Effector CD4-positive, alpha-beta T cell (primary cell): ENCODE measurements at places on chromosomes 1 and 21.

DNA sequence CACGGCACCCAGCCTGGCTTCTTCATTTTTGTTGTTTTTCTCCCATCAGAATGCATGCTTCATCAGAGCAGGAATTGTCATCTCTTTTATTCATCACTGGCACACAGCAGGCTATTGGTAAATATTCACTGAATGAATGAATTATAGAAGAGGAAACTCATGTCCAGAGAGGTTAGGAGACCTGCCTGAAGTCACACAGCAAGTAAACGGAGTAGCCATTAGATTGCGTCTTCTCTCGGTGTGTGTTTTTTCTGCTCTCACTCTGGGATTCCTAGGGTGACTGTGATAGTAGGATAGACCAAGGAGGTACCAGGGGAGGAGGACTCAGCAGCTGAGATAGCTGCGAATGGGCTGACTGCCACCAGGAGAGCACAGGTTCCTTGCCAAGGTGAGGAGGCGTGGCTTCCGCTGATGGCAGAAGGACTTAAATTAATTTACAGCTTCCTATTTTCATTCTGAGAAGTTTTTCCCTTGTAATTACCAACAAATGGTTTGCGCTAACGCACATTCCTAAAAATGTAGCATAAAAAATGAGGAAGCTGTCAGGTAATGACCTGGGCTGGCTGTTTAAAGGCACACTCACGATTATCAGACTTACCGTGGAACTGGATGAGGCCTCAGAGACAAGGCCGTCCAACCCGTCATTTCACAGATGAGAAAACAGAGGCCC, 4.5 kb upstream of the NCMAP start:
- DNase-seq = no peak

DNA sequence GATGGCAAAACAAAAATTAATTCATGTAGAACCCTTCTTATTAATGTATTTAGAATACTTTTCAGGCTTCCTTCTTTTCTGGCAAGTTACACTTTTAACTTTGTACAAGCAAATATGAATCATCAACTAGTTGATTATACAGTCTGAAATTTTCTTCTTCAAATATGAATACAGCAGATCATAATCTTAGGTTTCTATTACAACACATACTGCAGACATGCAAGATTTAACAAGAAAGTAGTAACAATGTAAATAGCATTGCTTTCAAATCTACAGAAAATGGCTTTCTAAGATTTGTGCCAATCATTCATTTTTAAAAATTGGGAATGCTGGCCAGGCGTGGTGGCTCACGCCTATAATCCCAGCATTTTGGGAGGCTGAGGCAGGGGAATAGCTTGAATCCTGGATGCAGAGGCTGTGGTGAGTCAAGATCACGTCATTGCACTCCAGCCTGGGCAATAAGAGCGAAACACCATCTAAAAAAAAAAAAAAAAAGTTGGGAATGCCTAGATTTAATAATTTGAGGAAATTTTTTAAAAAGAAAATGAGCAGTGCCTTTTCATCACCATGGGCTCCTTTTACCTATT, 68.4 kb upstream of the DPYD start:
- no peak for DNase-seq

- DNase-seq = no peak
Measured at GRCh38 chr1:22250724-22251123, 107.8 kb upstream of the WNT4 start.

DNA sequence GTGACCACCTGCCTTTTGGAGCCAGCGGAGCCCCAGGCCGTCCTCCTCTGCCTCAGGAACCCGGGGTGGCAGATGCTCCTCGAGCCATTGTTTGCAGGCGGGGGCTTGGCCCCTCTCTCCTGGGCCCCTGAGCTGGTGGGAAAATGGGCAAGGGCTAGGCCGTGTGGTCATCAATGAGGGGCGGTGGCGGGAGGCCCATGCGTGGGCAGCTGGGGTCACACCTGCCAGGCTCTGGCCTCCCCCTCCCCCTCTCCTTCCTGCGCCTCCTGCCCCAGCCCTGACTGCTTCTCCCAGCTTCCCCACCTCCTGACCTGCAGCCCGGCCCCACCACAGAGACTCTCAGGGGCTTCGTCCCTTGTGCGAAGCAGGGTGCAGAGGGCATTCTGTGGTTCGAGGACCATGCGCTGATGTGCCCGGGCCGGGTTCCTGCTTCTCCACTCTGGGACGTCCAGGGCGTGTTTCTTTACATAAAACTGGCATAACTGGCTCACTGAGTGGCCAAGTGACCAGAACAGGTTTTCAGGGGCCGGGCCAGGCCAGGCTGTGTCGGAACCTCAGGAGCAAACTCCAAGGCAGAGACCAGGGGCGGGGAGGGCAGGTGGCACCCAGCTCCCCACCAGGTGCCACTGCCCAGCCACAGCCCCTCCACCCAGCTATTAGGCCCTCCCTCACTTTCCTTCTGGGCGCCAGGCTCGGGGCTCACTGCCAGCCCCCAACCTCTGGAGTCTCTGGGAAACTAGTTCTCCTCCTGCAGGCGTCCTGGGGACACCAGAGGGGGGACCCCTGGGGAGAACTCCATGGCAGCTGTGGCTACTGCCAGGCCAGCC, 9.3 kb downstream of the SAMD11 start:
- DNase-seq = no peak

GRCh38 chr1:179083533-179083932, 1.7 kb downstream of the TOR3A start:
- no peak for DNase-seq

- no peak for DNase-seq
Measured at GRCh38 chr1:219138747-219139146, 34.9 kb upstream of the LYPLAL1 start.

GRCh38 chr1:180188091-180188506, 33.4 kb downstream of the QSOX1 start:
- DNase-seq = no peak

DNA sequence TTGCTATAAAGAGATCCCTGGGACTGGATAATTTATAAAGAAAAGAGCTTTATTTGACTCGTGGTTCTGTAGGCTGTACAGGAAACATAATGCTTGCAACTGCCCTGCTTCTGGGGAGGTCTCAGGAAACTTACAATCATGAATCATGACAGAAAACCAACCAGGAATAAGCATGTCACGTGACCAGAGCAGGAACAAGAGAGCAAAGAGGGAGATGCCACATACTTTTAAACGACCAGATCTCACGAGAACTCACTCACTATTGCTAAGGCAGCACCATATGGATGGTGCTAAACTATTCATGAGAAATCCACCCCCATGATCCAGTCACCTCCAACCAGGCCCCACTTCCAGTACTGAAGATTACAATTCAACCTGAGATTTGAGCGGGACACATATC, 49.8 kb upstream of the RCC1 start:
- no peak for DNase-seq

DNA sequence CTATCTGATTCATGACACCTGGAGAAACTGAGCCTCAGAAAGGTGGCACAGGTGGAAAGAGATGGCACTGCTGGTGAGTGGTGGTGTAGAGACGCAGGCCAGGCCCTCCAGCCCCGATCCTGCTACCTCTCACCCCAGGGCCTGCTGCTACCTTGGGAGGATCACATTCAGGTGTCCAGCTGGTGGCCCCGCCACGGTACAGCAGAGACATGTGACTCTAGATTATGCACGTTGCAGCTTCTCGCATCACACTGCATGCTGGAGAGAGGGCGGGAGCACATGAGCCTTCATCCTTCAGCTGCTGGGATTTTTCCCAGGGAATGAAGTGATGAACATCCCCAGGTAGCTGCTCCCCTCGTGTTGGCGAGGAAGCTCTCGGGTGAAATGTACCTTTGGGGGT, 32.9 kb downstream of the KAZN start:
- no peak for DNase-seq

DNA sequence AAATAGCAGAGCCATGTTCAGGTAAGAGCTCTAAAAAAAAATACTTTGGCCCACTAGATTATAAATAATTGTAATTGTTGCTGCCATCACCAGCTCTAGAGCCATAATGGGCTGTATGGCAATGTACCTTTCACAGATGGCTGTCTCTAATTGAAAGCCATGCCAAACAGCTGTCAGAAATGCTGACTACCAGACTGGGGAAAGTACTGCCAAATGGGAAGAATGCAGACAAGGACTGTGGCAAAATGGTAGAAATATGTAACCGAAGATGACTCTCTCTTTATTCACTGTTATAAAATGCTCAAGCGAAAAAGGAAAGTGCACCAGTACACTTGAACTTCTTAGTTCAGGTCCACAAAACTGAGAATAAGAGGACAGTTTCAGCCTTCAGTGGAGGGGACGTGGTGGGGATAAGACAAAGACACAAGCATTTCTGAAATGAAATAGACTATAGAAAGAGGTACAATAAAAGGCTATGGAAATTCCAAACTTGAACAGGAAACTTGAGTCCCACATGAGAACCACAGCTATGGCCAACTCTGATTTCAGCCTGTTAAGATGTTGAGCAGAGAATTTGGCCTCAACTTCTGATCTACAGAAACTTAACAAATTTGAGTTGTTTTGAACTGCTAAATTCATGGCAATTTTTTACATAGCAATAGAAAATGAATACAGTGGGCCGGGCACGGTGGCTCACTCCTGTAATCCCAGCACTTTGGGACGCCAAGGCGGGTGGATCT, 46.5 kb upstream of the LPGAT1 start:
- no peak for DNase-seq

DNA sequence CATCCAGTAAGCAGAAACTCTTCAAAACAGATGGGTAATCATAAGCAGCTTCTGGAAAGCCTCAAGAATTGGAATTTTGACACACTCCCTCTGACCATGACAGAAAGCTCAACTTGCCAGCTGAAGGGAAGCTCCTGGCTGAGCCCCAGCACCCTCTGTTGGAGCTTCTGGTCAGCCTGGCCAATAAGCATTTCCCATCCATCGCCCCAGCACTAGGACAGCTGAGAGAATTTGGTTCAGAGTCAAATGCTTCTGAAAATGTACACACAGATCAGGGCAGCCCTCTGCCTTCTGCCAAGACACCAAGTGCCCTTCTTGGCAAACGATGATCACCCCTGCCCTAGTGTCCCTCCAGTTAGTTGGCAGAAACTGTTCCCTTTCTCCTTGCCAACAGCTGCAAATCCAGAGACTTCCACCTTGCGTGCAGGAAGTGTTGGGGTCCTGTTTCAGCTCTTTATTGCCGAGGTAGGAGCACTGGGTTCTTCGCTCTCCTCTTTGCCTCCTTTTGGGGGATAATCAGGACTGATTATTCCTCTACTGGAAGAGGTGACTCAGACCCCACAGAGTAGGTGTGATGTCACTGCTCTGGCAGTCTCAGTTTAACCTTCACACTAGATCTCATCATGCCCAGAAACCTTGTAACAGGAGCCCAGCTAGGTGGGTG, 11.9 kb downstream of the PIGV start:
- no peak for DNase-seq

- peak; percentile 69 for DNase-seq
Measured at GRCh38 chr1:226653311-226653921, 85.7 kb downstream of the ITPKB start.

DNA sequence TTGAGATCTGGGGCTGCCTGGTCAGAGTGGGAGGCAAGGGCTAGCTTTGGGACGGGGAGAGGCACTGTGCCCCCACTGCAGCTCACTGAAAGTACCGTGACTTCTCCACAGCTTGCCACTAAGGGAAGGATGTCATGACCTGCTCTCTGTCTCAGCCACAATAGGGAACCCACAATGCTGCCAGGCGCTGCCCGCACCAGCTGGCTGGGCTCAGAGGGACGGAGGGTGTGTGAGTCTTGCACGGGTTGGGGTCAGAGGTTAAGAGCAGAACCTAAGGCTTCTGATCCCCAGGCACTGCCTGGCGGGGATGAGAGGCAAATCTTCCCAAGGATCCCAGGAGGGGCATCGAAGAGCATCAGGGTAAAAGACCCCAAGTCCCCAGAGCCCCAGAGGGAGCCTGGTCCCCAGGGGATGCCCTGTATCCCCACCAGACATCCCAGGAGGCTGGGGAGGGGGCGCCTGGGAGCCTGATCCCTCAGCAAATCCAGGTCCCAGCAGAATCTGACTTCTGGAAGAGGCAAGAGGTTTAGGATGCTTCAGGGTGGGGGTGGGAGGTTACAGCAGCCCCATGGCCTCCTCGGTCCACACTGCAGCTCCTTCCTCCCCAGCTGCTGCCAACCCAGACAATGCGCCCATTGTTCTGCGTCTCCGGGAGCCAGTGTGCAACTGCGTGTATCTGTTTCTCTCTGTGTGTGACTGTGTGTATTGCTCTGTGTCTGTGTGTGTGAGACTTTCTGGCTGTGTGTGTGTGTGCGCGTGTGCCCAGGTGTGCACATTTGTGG, 2.0 kb upstream of the MARCKSL1 start:
- DNase-seq = no peak

GRCh38 chr1:27656157-27656893, 15.7 kb downstream of the IFI6 start:
- DNase-seq = no peak

DNA sequence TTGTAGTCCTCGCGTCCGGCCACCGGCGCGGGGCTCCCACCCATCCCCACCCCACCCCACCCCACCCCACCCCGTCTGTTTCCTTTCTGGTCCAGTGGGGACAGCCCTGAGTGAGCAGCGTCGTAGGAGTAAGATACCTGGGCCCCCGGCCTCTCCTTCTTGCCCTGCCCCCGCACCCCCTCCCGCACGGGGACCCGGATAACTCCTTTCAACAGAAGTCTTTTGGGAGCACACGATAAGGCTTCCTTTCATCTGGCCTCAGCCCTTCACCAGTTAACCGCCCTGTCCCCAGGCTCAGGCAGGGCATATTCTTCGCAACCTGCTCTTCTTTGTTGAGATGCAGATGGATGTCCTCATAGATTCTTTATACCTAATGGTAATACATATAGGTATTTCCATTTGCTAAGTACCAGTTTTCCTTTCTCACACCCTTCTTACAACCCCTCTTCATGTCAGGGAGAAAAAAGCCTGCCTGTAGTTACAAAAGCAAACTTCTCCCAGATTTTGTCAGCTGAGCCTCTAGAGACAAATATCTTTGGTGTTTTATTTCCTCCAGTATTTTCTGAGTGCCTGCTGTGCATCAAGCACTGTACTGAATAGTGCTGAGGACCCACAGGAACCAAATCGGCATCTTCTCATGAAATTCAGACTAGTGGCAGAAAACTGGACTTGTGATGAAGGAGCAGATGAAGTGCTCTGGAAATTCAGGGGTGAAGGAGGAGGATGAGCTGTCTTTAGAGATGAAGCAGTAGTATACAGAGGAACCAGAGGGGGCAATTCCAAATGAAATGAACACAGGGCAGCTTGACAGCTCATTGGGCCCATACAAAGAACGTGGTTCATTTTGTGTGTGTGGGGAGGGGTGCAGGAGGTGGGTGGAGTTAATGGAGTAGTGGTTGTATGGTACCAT, 33.6 kb downstream of the SLC2A1 start:
- no peak for DNase-seq

DNA sequence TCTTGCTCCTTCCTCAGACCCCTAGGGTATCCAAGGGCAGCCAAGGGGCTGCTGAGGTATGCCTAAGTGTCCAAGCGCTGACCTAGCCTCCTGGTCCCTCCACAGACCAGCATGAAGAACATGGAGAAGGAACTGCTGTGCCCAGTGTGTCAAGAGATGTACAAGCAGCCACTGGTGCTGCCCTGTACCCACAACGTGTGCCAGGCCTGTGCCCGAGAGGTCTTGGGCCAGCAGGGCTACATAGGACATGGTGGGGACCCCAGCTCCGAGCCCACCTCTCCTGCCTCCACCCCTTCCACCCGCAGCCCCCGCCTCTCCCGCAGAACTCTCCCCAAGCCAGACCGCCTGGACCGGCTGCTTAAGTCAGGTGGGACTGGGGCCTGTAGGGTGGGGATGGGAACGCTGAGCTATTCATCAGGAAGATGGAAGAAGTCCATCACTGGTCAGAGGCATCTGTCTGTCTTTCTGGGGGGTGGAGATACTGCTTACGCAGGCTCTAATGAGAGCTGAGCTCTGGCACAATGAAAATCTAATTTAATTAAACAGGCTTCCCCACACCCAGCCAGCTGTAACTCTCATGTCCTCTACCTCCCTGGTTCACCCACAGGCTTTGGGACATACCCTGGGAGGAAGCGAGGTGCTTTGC, 1.8 kb downstream of the TRIM46 start:
- no peak for DNase-seq
